ENCODE measurements at places on chromosomes 16 and 17.

GRCh38 chr17:4407851-4408250 lies 25.9 kb upstream of the SPNS3 start:
- H3K4me1 ChIP-seq: no peaks in the 10 kb centered on the region
- H3K27ac ChIP-seq: no peak overlapping the region
- no peaks in the 10 kb centered on the region for H3K27me3 ChIP-seq
- no peak for DNase-seq
- no peaks in the 10 kb centered on the region for H3K36me3 ChIP-seq

DNA sequence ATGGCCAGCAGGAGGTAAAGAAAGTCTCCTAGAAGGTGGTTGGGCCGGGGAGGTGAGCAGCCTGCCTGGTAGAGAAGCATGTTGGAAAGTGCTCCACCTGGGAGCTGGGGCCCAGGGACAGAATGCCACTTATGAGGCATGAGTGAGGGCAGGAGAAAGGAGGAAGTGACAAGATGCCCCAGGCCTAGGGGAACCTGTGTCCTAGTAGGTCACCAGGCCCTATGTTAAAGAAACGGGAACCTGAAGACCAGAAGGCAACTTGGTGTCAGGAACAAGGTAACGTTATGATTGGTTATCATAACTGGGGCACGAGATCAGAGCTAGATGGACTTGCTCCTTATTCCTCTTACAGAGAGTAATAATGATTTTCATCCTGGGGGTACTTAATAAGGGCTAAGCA lies 34.3 kb downstream of the PITPNC1 start:
- no peaks in the 10 kb centered on the region for H3K4me1 ChIP-seq
- H3K4me3 ChIP-seq: no peak overlapping the region
- no peak overlapping the region for H3K27ac ChIP-seq
- no peaks in the 10 kb centered on the region for H3K27me3 ChIP-seq

- no peak for DNase-seq
- H3K27me3 ChIP-seq: no peaks in the 10 kb centered on the region
- no peak overlapping the region for H3K4me3 ChIP-seq
Measured at GRCh38 chr16:78499399-78499798, 399.9 kb downstream of the WWOX start.

- no peaks in the 10 kb centered on the region for H3K4me1 ChIP-seq
- H3K36me3 ChIP-seq: peaks cover 30% of the 10 kb centered on the region
- no peaks in the 10 kb centered on the region for H3K27me3 ChIP-seq
Measured at GRCh38 chr17:38761612-38762011, 9.1 kb downstream of the PSMB3 start.

- H3K27ac ChIP-seq: no peak overlapping the region
- no peak for DNase-seq
- H3K27me3 ChIP-seq: no peaks in the 10 kb centered on the region
- H3K4me1 ChIP-seq: peaks cover 4% of the 10 kb centered on the region
- no peak overlapping the region for H3K4me3 ChIP-seq
Measured at GRCh38 chr17:5425826-5426225, 5.8 kb downstream of the RPAIN start.

DNA sequence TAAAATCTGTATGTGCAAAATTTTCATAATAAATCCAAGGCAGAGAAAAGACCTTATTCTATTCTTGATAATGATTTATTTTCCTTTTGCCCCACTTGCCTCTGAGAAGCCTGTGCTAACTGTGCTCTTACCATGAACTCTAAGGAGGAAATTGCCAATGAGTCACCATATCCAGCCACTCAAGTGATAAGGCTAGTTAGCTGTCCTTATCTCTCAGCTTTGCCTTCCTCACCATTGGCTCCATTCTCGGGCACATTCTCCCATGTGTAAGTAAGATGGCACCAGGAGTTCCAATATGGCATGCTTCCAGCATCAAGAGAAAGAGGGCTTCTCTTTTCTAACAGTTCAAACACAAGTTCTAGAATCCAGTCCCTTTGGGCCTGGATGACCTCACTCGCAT lies 142.4 kb downstream of the TOX3 start:
- no peaks in the 10 kb centered on the region for H3K27me3 ChIP-seq
- H3K36me3 ChIP-seq: no peaks in the 10 kb centered on the region
- H3K27ac ChIP-seq: no peak overlapping the region
- no peak for DNase-seq

- DNase-seq: no peak
- H3K36me3 ChIP-seq: no peaks in the 10 kb centered on the region
- no peak overlapping the region for H3K27ac ChIP-seq
- H3K4me3 ChIP-seq: no peak overlapping the region
Measured at GRCh38 chr16:5590416-5590815, 492.8 kb upstream of the EEF2KMT start.

DNA sequence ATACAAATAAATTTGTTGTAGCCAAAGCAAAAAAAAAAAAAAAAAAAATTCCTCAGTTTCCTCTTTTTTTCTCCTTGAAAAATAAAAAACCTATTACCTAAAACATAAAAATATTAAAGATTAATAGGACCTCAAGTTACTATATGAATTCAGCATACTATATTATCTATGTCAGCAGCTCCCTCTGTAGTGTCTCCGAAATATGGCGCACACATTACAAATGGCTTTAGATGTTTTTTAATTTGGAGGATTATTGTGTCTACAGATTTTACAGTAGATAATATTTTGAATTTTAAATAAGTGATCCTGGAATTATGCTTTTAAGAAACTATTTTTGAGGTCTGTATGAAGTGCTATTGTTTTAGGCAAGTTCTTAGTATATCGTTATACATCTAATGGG lies 94.4 kb downstream of the NLK start:
- no peaks in the 10 kb centered on the region for H3K4me1 ChIP-seq
- no peaks in the 10 kb centered on the region for H3K36me3 ChIP-seq
- DNase-seq: no peak

DNA sequence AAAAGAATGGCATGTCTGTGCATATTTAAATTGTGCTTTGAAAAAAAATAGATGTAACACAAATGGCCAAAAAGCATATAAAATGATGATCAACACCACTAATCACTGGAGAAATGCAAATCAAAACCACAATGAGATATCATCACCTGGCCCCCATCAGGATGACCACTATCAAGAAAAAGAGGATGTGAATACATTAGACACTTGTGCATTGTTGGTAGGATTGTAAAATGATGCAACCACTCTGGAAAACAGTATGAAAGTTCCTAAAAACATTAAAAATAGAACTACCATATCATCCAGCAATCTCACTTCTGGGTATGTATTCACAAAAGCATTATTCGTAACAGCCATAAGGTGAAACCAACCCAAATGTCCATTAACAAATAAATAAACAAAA lies 91.5 kb downstream of the SPAG9 start:
- peak overlapping the region; percentile 31 for H3K4me3 ChIP-seq
- H3K27me3 ChIP-seq: no peaks in the 10 kb centered on the region
- no peak for DNase-seq

DNA sequence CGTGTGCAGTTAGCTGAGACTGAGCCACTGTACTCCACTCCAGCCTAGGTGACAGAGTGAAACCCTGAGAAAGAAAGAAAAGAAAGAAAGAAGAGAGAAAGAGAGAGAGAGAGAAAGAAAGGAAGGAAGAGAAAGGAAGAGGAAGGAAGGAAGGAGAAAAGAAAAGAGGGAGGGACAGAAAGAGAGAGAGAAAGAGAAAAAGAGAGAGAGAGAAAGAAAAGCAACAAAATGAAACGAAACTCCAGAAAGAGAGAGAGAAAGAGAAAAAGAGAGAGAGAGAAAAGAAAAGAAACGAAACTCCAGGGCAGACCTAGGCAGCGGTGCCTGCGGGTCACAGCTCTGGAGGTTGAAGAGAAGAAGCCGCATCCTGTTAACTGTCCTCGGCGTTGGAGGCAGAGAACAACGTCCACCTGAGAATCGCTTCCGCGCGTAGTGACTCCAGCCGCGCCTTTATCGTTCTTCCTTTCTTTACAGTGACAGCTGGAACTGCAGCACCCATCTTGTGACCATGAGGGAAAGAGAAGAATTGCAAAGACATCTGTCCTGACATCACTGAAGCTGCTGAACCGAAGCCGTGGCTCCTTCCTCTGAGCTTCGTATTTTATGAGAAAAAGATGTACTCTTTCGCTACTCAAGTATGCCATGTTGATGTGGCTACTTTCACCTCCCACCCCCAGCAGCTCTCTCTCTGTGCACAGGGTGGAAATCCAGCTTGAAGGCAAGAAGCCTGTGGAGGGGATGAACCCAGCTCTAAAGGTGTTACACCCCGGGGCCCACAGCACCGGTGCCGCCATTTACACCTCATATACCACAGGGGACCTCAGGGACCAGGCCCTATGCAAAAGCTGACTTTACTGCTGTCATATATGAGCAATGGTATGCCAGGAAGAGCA lies 56.9 kb upstream of the DOC2B start:
- no peak overlapping the region for H3K27ac ChIP-seq
- no peaks in the 10 kb centered on the region for H3K36me3 ChIP-seq

- H3K27me3 ChIP-seq: no peaks in the 10 kb centered on the region
- H3K4me3 ChIP-seq: no peak overlapping the region
- H3K4me1 ChIP-seq: peaks cover 9% of the 10 kb centered on the region
- peaks cover 5% of the 10 kb centered on the region for H3K36me3 ChIP-seq
- no peak overlapping the region for H3K27ac ChIP-seq
Measured at GRCh38 chr17:49832840-49833599, 14.8 kb downstream of the TAC4 start.

GRCh38 chr16:27258241-27258734 lies 10.3 kb downstream of the NSMCE1 start:
- DNase-seq: no peak
- peaks cover 4% of the 10 kb centered on the region for H3K36me3 ChIP-seq
- H3K27me3 ChIP-seq: no peaks in the 10 kb centered on the region
- no peaks in the 10 kb centered on the region for H3K4me1 ChIP-seq

GRCh38 chr16:27351989-27352388 lies 38.2 kb downstream of the IL4R start:
- no peak overlapping the region for H3K4me3 ChIP-seq
- DNase-seq: no peak
- H3K27me3 ChIP-seq: no peaks in the 10 kb centered on the region
- peaks cover 2% of the 10 kb centered on the region for H3K4me1 ChIP-seq

GRCh38 chr16:21167360-21167759 lies 8.9 kb downstream of the LDAF1 start:
- no peak for DNase-seq
- no peak overlapping the region for H3K4me3 ChIP-seq
- no peak overlapping the region for H3K27ac ChIP-seq

GRCh38 chr17:73071066-73071999 lies 21.2 kb downstream of the SLC39A11 start:
- no peaks in the 10 kb centered on the region for H3K36me3 ChIP-seq
- no peaks in the 10 kb centered on the region for H3K4me1 ChIP-seq
- H3K4me3 ChIP-seq: no peak overlapping the region
- H3K27me3 ChIP-seq: no peaks in the 10 kb centered on the region
- H3K27ac ChIP-seq: no peak overlapping the region

- DNase-seq: no peak
- H3K27me3 ChIP-seq: no peaks in the 10 kb centered on the region
- no peak overlapping the region for H3K4me3 ChIP-seq
Measured at GRCh38 chr17:76550712-76551615, 11.1 kb downstream of the PRCD start.

- no peaks in the 10 kb centered on the region for H3K4me1 ChIP-seq
- no peaks in the 10 kb centered on the region for H3K36me3 ChIP-seq
- no peak overlapping the region for H3K4me3 ChIP-seq
- peak overlapping the region; percentile 27 for H3K27ac ChIP-seq
Measured at GRCh38 chr17:13581925-13582324, 19.8 kb downstream of the HS3ST3A1 start.

DNA sequence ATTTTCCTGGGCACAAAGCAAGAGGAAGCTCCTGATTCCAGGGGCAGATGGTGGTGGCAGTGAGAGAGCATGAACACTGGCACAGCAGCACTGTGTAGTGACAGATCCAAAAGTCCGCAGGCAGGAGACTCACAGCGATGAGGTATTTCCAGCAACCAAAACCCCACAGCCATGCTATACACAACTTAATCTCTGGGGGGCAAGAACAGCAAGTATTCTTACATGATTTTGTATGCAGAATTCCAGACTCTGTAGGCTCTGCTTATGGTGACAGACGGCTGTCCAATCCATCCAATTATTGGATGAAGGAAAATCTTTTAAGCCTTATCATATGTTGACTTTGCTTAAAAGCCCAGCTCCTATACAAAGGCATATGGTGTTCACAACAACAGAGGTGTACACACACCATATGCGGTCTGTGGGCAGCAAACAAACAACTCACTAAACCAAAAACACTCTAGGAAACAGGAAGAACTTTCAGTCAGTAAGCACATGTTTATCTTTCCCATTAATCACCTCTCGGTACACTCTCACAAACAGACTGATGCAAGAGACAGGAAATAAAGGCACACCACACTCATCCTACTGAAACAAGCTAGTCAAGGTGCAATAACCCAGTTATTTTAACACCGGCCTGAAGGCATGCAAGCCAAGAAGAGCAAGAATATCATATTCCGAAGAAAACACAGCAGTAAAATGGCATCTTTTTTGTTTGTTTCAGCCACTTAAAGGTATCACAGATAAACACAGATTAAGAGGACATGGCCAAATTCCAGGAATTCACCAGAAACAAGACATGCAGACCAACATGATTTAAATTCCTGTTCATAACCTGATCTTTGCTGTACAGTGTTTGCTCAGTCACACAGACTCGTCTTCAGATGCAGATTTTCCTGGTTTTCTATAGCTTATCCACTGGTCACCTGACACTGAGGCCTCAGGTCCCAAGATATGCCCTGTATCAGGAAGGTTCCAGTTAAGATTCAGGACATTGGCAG lies 47.8 kb downstream of the ERN1 start:
- H3K27ac ChIP-seq: peak overlapping the region; percentile 32
- H3K4me3 ChIP-seq: no peak overlapping the region
- H3K27me3 ChIP-seq: no peaks in the 10 kb centered on the region
- no peaks in the 10 kb centered on the region for H3K36me3 ChIP-seq

DNA sequence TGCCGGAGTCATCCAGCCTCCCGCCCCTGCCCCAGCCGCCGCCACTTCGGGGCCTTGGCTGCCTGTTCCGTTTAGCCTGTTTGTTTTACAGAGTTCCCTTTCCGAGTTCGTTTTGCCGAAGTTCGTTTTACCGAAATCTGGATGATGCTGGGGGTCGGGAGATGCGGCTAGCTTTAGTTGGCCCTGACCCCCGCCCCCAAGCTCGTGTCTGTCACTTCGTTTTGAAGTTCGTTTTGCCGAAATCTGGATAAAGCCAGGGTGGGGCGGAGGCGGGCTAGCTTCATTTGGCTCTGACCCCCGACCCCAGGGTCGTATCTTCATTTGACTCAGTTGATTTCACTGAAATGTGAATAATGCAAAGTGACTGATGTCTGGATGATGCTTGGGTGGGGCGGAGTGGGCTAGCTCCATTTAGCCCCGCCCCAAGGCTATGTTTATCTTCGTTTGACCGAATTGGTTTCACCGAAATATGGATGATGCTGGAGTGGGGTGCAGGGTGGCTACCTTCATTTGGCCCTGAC lies 591 bp downstream of the PSMD7 start:
- peak; percentile 13 for DNase-seq
- H3K27ac ChIP-seq: peak overlapping the region; percentile 98
- peak overlapping the region; percentile 98 for H3K4me3 ChIP-seq
- peaks cover 6% of the 10 kb centered on the region for H3K4me1 ChIP-seq
- H3K27me3 ChIP-seq: no peaks in the 10 kb centered on the region
- peaks cover 31% of the 10 kb centered on the region for H3K36me3 ChIP-seq

GRCh38 chr16:83676086-83676485 lies 131.7 kb upstream of the HSBP1 start:
- H3K4me1 ChIP-seq: no peaks in the 10 kb centered on the region
- no peak overlapping the region for H3K27ac ChIP-seq
- DNase-seq: peak; percentile 28
- no peaks in the 10 kb centered on the region for H3K27me3 ChIP-seq
- no peaks in the 10 kb centered on the region for H3K36me3 ChIP-seq
- H3K4me3 ChIP-seq: no peak overlapping the region

GRCh38 chr16:87198328-87198832 lies 118.8 kb downstream of the C16orf95 start:
- no peak overlapping the region for H3K4me3 ChIP-seq
- no peaks in the 10 kb centered on the region for H3K4me1 ChIP-seq
- H3K36me3 ChIP-seq: no peaks in the 10 kb centered on the region
- H3K27me3 ChIP-seq: no peaks in the 10 kb centered on the region
- H3K27ac ChIP-seq: no peak overlapping the region
- DNase-seq: no peak

Measured in kidney (tissue), 22 donors.